ENCODE measurements at places on chromosomes 4 and X.

GRCh38 chrX:2159393-2159792, 341.4 kb downstream of the DHRSX start:
- DNase-seq: no peak

- no peak for DNase-seq
Measured at GRCh38 chrX:38379088-38379487, 26.7 kb downstream of the OTC start.

- no peak for DNase-seq
Measured at GRCh38 chr4:5044341-5044740, 6.9 kb upstream of the STK32B start.

GRCh38 chrX:34881671-34882070, 60.9 kb upstream of the FAM47B start:
- DNase-seq: no peak

GRCh38 chrX:13826770-13827169, 9.9 kb upstream of the GPM6B start:
- no peak for DNase-seq

DNA sequence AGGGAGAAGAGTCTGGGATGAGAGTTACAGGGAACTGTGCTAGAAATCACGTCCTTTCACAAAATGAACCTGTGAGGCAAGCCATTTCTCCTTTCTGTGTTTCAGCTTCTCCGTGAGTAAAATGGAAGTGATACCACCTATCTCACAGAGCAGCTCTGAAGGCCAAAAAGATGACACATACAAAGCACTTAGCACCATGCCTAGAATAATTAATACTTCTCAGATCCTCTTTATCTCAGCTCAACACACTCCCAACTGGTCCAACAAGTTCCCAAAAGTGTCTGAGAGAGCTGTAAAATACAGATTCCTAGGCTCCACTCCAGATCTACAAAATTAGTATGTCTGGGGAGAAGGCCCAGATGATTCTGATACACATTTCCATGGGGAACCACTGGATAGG, 38.3 kb downstream of the LHFPL1 start:
- no peak for DNase-seq

DNA sequence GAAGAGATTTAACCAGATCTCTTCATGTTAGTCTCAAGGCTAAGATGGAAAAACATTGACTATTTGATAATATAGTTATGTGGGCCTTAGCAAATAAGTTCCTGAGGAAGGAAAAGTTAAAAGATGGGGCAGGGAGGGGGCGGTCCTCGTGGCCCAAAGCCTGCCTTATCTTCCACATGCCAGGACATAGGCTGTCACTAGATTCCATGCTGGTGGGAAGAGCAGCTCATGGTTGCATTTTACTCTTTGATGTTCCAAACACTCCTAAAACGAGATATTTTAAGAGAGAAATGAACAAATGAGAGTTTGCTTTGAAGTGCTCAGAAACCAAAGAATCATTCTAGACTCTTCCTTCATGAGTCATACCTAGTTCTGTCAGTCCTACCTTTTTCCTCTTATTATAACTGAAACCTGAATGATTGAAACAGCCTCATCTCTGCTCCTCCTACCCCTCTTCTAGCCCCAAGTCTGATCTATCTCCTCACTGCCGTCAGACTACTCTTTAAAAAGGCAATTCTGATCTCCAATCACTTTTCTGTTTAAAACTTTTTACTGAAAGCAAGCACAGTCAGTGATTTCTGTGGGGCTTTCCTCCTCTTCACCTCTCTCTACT, 25.1 kb downstream of the RAB9B start:
- no peak for DNase-seq

- DNase-seq: no peak
Measured at GRCh38 chr4:18138076-18138665, 116.6 kb upstream of the LCORL start.

DNA sequence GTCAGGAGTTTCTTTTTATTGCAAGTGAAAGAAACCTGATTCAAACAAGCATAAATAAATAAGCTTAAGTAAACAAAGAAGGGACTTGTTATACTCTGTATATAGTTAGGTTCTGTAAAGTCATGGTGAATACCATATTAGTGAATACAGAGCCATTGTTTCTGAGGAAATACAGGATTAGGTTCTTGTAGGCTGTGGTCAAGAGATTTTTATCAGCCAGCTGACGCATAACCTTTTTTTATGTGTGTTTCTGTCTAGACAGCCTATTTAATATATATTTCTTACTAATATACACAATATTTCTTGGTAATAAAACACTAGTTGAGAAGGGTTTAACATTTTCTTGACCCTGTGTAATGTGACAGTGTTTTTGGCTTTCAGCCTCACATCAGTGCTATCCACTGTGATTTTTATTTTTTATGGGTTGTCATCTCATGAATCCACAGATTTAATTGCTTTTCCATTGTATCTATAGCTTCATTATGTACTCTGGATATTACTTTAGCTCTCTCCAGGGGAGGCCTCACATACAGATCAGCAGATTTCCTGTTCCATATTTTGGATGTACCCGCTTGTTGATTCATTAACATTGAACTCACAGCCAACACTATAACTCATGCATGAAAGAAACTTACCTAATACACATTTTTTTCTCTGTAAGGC, 8.0 kb downstream of the HERC3 start:
- DNase-seq: no peak

- no peak for DNase-seq
Measured at GRCh38 chrX:47629419-47630200, at the start of gene CFP. Gene CFP (minus strand): TSS chrX:47629930. CDS start chrX:47629844, 86 bp downstream.

- DNase-seq: no peak
Measured at GRCh38 chr4:14178421-14178820, 550.9 kb upstream of the BOD1L1 start.

- DNase-seq: no peak
Measured at GRCh38 chrX:13778916-13779315, 38.0 kb downstream of the GPM6B start.

DNA sequence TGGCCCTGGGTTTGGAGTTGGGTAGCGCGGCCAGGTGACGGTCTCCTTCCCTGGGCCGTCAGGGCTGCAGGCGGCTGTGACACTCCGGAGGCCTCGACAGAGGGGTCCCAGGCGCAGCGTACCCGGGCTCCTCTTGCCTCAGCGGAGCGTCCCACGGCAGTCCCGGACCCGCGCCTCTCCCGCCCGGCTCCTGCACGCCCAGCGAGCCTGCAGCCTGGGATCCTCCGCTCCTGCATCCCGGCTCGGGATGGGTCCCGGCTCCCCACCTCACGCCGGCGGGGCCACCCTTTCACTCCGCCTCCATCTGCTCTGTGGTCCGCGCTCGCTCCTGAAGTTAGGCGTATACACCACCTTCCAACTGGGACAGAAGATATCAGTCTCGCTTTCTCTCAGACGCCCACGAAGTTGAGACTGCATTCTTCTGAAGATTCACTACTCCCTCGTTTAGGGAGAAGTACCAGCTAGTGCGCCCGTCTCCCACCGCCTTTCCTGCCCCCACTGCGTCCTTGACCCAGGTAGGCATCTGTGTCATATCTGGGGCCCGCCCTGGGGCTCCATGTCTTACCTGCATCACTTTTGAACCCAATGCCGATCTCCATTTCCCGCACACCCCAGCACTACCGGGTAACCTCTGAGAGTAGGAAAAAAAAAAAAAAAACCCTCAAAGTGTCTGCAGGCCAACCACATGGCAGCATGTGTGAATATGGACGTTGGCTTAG, 32.3 kb upstream of the KDR start:
- no peak for DNase-seq

DNA sequence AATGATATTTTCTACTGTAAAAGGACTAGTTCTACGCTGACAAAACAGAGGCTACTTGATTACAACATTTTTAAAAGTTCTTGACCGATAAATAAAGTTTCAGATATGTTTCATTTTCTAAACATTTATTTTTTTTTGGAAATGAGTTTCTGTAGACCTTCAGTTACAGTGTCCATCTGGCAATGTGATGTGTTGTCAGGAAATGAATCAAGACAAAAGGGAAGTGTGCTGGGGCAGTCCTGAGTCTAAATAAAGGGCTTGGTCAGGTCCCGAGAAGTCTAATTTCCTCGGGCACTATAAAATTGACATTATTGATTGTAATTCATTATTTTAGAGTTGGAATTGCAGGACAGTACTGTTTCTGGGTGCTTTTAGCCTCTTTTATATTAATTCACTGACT, 57.0 kb upstream of the FTHL17 start:
- no peak for DNase-seq
